Kidney (tissue), 22 donors: ENCODE measurements at places on chromosomes 7 and 10.

GRCh38 chr7:4661871-4662270 is 20.2 kb upstream of the FOXK1 start:
- DNase-seq: no peak

GRCh38 chr7:117775801-117776200 is 97.4 kb downstream of the CTTNBP2 start:
- DNase-seq: no peak

- DNase-seq: no peak
Observed at GRCh38 chr7:43443381-43443780, 139.5 kb upstream of the STK17A start.

- DNase-seq: no peak
Observed at GRCh38 chr7:110129159-110129558, 961.8 kb upstream of the LRRN3 start.

DNA sequence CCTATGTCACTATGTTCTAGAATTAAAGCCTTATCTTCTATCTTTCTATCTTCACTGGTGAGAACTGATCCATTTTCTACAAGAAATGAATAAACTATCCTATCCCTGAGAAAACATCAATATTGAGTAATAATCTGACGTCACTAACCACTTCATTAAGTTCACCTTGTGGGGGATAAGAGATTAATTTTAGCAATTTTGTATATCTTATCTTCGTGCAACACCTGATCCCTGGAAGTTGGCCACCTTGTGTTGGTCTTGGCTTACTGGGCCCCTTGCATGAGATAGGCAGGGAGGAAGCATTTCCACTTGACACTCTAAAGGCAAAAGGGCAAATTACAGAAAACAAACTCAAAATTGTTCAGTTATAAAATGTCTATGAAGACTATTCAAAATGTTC is 20.1 kb upstream of the OR6B1 start:
- DNase-seq: no peak

DNA sequence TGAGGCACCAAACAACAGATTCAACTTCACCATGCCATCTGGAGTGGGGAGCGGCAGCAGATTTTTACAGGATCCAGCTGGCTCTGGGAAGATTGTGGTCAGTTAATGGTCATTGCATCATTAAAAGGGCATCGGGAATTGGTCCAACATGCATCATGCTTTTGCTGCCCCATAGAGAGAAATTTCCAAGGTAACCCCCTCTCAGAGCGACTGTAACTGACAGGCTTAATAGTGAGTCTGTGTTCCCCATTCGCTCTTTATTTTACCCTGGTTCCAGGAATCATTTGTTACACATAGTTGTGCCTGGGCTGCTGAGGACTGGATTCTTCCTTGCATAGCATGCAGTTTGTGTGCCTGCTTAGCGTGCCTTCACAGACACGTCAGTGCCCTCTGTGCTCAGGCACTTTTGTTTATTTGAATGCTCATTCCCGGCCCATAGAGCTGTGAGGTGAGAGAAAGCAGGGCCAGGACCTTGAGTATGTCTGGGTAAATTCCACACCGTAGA is 49.9 kb downstream of the CDHR3 start:
- DNase-seq: no peak

DNA sequence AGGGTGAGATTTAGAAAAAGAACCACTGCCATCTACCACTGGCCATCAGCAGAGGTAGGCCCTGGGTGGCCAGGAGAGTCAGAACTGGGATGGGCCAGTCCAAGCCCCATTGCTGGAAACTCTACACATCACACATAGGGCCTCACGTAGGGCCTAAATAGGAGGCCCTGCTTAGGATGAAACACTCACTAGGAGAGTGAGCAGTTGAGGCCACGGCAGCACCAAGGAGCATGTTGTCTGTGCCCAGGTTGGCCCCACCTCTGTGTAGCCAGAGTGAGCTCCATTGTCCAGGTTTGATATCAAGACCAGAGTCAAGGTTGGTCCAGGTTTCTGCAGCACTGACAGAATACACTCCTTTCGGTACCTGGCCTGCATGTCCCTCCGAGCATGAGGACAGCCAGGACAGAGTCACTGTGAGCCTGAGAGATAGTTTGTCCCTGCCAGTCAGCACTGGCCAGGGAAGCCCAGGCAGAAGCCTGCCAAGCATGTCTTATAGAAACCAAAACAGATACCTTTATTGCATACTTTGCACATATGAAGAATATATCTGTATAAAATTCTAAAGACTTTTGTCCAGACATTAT is 77.9 kb upstream of the CAMK2B start:
- no peak for DNase-seq

- DNase-seq: no peak
Observed at GRCh38 chr10:24430591-24430990, 221.7 kb downstream of the KIAA1217 start.

DNA sequence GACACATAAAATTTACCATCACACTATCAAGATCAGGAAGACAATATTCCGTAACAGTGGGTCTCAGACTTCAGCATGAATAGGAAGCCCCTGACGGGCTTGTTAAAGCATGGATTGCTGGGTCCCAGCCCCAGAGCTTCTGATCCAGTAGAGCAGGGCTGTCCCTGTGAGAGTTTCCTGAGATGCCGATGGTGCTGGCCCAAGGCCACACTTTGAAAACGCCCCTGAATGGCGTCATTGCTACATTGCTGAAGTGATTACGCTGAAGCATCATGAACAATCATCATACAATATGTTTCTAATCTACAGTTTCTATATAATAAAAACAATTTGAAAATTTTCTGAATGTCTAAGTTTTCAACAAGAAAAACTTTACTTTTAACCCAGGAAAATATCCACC is 38.0 kb upstream of the TMEM72 start:
- DNase-seq: no peak

- no peak for DNase-seq
Observed at GRCh38 chr7:70082099-70082611, 483.9 kb downstream of the AUTS2 start.

GRCh38 chr7:47404010-47404409 is 177.9 kb downstream of the TNS3 start:
- DNase-seq: no peak

DNA sequence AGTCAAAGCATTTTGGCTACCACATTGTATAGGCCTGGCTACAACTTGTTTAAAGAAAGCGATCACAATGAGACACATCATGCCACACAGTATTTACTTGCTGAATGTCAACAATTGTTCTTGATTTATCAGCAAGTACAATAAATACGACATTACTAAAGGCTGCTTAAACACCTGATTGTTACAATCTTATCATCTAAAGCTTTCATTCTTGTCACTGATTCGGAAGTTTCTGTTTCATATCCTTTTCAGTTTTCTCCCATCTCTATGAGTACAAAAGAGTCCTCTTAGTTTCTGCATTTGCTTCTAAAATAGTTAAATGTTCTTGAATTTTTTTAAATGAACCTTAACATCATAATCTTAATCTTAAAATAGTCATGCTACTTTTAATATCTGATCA is 128.1 kb upstream of the LRRN3 start:
- DNase-seq: no peak

- DNase-seq: no peak
Observed at GRCh38 chr7:4233621-4234497, 448.2 kb upstream of the FOXK1 start.

- no peak for DNase-seq
Observed at GRCh38 chr7:17212188-17212587, 86.3 kb upstream of the AHR start.

DNA sequence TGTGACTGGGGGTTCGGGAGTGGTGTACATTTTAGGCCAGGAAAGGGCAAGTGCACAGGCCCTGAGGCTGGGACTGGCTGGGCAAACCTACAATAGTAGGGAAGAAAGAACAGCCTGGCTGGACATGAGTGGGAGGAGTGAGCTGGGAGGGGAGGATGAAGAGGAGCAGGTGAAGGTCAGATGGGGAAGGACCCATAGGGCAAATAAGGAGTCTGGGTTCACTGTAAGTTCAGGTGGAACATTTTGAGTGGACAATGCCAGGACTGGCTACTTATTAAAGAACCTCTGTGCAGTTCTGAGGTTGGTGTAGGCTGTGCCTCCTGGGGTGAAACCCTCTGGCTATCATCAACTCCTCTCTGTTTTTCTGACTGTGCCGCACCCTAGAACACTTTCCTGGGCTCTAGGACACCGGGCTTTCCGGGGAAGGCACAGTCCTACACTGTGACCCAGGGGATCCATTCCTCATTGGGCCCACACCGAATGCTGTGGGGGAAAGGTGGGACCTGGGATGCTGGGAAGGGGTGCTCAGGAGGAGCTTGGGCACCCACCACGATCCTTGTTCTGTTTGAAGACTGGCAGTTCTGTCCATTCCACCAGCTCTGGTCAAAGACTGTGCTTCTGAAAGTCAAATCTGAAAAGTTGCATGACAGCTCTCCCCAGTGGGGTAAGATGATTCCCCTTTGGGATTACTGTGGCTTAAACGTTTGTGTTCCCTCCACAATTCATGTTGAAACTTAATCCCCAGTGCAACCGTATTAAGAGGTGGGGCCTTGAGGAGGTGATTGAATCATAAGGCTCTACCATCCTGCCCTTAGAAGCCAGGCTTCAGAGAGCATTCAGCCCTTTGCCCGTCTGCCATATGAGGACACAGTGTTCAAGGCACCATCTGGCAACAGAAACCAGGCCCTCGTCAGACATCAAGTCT is 4.0 kb upstream of the MMP21 start:
- no peak for DNase-seq

DNA sequence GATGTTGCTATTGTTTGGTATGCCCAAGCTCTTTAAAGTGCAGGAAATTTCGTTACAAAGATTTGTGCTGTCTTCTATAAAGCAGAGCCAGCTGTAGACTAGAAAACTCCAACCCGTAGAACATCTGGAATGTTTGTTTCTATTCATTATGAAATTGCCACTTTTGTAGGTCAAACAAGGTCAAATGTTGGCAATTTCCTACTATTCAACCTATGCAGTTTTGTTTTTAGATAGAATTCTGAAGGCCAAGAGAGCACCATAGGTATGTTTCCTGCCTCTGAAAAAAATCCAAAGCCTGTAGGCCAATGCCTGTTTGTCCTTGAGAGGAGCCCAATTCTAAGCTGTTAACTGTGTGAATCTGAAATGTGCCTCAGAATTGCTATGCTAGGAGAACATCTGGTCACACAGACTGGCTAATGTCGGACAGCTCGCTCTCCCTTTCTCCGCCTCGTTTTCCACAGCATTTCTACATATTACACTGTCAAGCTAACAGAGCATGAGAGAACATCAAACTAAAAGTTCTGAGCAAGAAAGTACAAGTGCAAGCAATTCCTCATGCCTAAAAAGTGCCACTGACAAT is 267.2 kb upstream of the LRGUK start:
- no peak for DNase-seq
